ENCODE measurements at places on chromosomes 3 and 15. TPM values are rescaled to one million over a fixed set of nuclear protein-coding genes. Genes with fewer than 3 reads are reported as not detected.

CD200 gene
- 51.9 TPM for total RNA-seq

CLSTN2 gene
- 0.83 TPM for total RNA-seq

TMEM158 gene
- total RNA-seq, result 16.9 TPM

SCN11A gene
- 0.14 TPM for total RNA-seq

EPHA6 gene
- 1.7 TPM for total RNA-seq

NXPE3 gene
- total RNA-seq, result 26.5 TPM

DAZL gene
- total RNA-seq, result 5.3 TPM

SENP5 gene
- 44.0 TPM for total RNA-seq

P2RY12 gene
- total RNA-seq, result not detected

DNA sequence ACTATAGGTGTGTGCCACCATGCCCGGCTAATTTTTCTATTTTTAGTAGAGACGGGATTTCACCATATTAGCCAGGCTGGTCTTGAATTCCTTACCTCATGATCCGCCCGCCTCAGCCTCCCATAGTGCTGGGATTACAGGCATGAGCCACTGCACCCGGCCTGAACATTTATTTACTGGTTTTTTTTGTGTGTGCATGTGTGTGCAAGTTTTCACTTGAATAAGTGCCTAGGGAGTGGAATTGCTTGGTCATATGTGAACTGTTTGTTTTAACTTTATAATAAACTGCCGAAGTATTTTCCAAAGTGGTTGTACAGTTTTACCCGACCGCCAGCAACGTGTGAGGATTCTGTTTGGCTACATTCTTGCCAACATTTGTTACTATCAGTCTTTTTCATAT lies 14.1 kb downstream of the BBS4 start:
- H3K4me1 ChIP-seq, result no peaks in the 10 kb centered on the region
- H3K4me3 ChIP-seq, result no peak overlapping the region
- no peak overlapping the region for H3K27ac ChIP-seq
- DNase-seq, result no peak
- no peaks in the 10 kb centered on the region for H3K36me3 ChIP-seq

DNA sequence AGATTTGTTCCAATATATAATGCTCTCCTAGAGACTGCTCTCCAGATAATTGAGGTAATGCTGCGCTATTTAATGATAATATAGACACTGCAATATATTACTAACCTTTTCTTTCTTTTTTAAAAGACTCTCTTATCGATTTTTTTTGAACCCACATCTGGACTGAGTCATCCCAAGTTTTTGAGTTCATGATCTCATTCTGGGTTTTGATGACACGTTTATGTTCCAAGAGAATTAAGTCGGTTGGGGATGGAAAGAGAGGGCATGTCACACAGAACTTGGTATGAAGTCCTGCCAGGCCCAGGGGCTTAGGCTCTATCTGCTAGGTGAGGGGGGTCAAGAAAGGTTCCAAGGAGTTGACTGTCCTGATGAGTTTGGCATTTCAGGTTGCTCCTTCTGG lies 431.1 kb downstream of the MFSD1 start:
- H3K36me3 ChIP-seq, result no peaks in the 10 kb centered on the region
- no peak overlapping the region for H3K27ac ChIP-seq
- no peaks in the 10 kb centered on the region for H3K27me3 ChIP-seq
- DNase-seq, result no peak
- H3K4me3 ChIP-seq, result no peak overlapping the region

DNA sequence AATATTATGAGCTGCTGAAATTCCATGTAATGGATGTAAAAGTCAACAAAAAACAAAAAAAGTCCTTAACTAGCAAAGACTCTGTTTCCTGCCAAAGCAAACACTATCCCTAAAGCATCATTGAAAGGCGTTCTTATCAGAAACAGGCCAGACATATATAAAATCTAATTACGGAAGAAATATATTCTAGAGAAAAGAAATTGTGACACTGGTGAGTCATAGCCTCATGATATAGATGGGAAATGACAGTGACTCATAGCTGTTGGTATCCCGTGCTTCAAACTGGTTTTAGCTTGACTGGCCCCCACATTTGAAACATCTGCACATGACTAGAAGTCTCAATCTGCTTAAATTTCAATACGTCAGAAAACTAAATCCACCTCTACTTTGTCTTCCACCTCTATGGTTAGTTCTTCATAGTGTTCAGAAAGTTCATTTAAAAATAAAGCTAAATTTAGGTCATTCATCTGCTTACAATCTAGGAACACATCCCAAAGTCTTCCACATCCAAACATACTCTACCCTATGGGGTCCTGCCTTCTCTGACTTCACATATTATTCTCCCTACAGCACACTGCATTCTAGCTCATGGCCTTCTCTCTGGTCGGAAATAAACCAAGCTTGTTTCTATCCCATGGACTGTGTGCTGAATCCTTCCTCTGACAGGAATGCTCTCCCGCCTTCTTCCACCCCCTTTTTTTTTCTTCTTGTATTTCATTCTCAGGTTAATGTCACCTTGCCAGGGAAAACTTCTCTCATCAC lies 456.3 kb upstream of the ARRDC4 start:
- H3K4me1 ChIP-seq, result no peaks in the 10 kb centered on the region
- no peaks in the 10 kb centered on the region for H3K36me3 ChIP-seq
- no peak for DNase-seq

GRCh38 chr3:141556034-141556433 lies 69.2 kb downstream of the RASA2 start:
- H3K4me1 ChIP-seq, result no peaks in the 10 kb centered on the region
- H3K27me3 ChIP-seq, result no peaks in the 10 kb centered on the region
- no peak overlapping the region for H3K27ac ChIP-seq
- DNase-seq, result no peak

DNA sequence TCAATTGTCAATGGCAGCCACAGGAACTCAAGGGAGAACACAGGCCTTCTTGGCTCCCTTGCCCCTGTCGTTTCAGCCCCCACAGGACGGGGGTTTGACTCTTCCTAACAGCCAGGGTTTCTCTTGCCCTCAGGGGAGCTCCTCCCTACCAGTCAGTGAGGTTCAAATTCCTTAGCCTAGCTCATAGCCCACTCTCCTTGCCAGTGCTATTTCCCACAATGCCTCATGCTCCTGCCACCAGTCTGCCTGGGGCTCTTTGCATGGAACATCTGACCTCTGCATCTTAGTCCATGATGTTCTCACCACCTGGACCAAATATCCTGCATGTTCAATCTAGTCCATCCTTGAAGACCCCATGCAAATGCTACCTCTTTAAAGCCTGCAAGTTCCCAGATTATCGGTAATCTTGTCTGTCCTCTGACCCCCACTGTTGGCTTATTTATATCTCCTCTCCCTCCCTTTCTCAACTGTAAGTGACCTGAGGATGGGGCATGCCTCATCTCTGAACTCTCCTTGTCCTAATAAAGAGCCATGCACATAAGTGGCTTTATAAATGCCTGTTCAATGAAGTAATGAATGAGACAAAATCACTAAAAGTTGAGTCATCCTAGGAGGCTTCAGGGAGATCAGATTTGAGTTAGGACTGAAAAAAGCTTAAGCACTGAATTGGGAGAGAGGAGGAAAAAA lies 78.0 kb downstream of the MYO1E start:
- peaks cover 47% of the 10 kb centered on the region for H3K4me1 ChIP-seq
- no peaks in the 10 kb centered on the region for H3K27me3 ChIP-seq
- DNase-seq, result no peak
- H3K4me3 ChIP-seq, result no peak overlapping the region
- peak overlapping the region; percentile 11 for H3K27ac ChIP-seq
- H3K36me3 ChIP-seq, result no peaks in the 10 kb centered on the region

DNA sequence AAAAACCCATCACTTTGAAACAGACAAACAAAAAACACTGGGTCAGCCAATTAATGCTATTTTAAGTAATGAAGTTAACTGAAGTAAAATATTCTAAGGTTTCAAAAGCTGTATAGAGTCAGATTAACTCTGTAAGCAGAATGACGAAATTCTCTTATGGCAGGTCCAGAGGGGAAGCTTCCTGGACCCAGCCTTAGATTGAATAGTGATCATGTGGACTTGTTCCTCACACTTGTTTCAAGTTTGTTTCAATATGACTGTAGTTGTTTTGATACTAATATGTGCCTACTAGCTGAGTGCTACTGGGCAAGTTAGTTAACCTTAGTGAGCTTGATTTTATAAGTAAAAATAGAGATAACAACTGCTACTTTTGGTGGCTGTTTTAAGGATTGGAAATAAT lies 32.6 kb downstream of the PLS1 start:
- H3K4me1 ChIP-seq, result no peaks in the 10 kb centered on the region
- H3K27ac ChIP-seq, result no peak overlapping the region
- H3K4me3 ChIP-seq, result no peak overlapping the region
- no peaks in the 10 kb centered on the region for H3K27me3 ChIP-seq
- no peaks in the 10 kb centered on the region for H3K36me3 ChIP-seq

DNA sequence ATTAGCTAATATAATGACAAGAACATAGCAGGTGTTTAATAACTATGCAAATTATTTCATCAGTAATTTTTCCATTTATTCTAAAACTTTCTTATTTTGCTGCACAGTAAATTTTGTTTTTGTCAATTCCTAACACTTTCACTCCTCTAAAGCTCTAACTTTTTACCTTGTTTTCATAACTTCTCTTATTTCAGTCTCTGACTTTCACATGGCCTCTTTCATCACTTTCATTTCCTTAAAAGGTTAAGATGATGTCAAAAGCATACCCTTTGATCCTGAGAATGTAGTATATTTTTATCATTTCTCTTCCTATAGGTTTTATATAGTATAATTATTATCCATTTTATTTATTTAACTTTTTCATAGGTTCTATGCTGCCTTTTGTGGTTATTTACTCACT lies 1325.8 kb upstream of the ALCAM start:
- no peak overlapping the region for H3K27ac ChIP-seq
- no peaks in the 10 kb centered on the region for H3K36me3 ChIP-seq
- no peaks in the 10 kb centered on the region for H3K27me3 ChIP-seq
- H3K4me3 ChIP-seq, result no peak overlapping the region

- DNase-seq, result peak; percentile 62
- no peak overlapping the region for H3K4me3 ChIP-seq
- H3K36me3 ChIP-seq, result no peaks in the 10 kb centered on the region
- H3K27me3 ChIP-seq, result no peaks in the 10 kb centered on the region
- no peaks in the 10 kb centered on the region for H3K4me1 ChIP-seq
Measured at GRCh38 chr3:182710557-182711157, 82.6 kb upstream of the ATP11B start.

- peaks cover 55% of the 10 kb centered on the region for H3K4me1 ChIP-seq
- H3K4me3 ChIP-seq, result peak overlapping the region; percentile 78
- no peaks in the 10 kb centered on the region for H3K36me3 ChIP-seq
- no peak for DNase-seq
- peak overlapping the region; percentile 98 for H3K27ac ChIP-seq
Measured at GRCh38 chr3:112334691-112335433, 1.9 kb downstream of the CD200 start.

GRCh38 chr3:51436998-51437639 lies 46.0 kb downstream of the RBM15B start:
- DNase-seq, result no peak
- no peak overlapping the region for H3K4me3 ChIP-seq
- H3K27ac ChIP-seq, result no peak overlapping the region
- no peaks in the 10 kb centered on the region for H3K4me1 ChIP-seq
- no peaks in the 10 kb centered on the region for H3K27me3 ChIP-seq

DNA sequence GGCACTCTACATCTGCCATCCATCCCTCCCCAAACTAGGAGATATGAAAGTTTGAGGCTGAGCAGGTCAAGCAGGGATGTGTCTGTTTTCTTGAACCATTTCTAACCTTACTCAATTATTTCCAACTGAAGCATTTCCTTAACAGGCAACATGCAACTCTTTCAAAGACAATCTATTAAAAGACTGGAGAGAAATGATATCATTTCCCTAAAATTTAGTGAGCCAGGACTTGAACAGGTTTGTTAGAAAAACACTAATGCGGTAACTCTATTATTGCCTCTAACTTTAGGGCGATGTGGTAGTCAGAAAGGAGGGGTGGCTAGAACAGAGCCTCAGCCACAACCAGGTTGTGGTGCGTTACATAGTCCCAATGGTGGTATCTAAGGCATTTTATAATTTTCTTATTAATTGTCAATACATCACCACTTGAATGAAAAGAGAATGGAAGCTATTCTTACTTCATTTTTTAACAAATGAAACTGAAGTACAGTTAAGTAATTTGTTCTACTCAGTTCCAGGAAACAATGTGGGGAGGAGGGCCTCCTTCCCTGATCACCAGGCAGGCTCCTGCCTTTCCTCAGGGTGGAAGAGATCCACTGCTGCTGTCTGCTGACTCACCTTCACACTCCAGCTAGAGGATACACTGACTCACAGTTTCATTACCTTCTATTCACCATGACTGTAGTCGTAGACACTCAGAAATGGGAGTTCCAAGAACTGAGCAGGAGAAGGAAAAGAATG lies 22.8 kb downstream of the MYO1E start:
- H3K4me1 ChIP-seq, result peaks cover 59% of the 10 kb centered on the region
- H3K27me3 ChIP-seq, result no peaks in the 10 kb centered on the region
- H3K36me3 ChIP-seq, result no peaks in the 10 kb centered on the region
- peak; percentile 35 for DNase-seq
- peak overlapping the region; percentile 23 for H3K27ac ChIP-seq

DNA sequence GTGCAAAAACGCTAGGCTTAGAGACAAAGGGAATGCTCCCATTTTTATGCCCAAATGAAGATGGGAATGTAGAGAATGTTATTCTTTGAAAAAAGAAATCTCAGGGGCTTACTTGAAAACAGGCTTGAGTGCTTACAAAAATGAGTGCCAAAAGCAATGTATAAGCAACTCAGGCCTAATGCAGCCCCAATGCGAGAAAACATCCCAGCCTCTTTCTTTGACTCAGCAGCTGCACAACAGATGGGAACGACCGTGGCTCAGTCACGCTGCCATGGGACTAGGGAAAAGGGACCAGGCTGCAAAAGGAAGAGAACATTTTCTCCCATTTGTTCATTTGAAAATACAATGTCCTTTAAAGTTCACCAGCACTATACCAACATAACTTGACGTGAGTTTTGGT lies 246.4 kb upstream of the LRIG1 start:
- DNase-seq, result no peak
- H3K4me1 ChIP-seq, result no peaks in the 10 kb centered on the region
- no peaks in the 10 kb centered on the region for H3K27me3 ChIP-seq
- H3K27ac ChIP-seq, result no peak overlapping the region
- no peak overlapping the region for H3K4me3 ChIP-seq
- no peaks in the 10 kb centered on the region for H3K36me3 ChIP-seq

GRCh38 chr15:29792426-29793159 lies 29.7 kb downstream of the TJP1 start:
- H3K4me1 ChIP-seq, result no peaks in the 10 kb centered on the region
- no peak for DNase-seq
- H3K27me3 ChIP-seq, result no peaks in the 10 kb centered on the region
- no peaks in the 10 kb centered on the region for H3K36me3 ChIP-seq

DNA sequence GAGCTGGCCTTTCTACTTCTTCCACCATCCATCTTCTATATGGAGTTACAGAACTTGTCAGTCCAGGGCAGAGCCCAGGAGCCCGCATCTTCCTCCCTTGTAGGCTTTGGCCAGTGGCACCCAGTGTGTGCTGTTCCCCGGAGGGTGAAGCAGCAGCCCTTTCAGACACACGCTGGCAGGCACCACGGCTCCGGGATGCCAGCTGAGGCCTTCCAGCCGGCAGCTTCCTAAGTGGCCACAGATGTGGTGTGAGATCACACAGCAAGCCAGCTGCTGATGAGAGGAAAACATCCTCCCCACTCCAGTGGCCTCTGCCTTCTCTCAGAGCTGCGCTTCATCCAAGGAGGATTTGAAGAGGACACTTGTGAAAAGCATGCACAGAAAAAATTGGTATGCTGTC lies 24.1 kb downstream of the CRABP1 start:
- no peaks in the 10 kb centered on the region for H3K27me3 ChIP-seq
- DNase-seq, result no peak
- no peak overlapping the region for H3K4me3 ChIP-seq
- H3K36me3 ChIP-seq, result no peaks in the 10 kb centered on the region
- no peak overlapping the region for H3K27ac ChIP-seq

- no peak for DNase-seq
- H3K27ac ChIP-seq, result no peak overlapping the region
- no peaks in the 10 kb centered on the region for H3K27me3 ChIP-seq
- H3K36me3 ChIP-seq, result no peaks in the 10 kb centered on the region
- no peak overlapping the region for H3K4me3 ChIP-seq
Measured at GRCh38 chr3:175255698-175256097, 396.6 kb downstream of the NAALADL2 start.

All from GM23338 (cell line).